ENCODE measurements at places on chromosomes 12 and 14. TPM values are rescaled to one million over a fixed set of nuclear protein-coding genes. Genes with fewer than 3 reads are reported as not detected.

GRCh38 chr12:68557011-68557730, 53.5 kb upstream of the RAP1B start:
- H3K27ac ChIP-seq: no peak overlapping the region
- H3K36me3 ChIP-seq: no peaks in the 10 kb centered on the region
- H3K4me3 ChIP-seq: no peak overlapping the region
- peaks cover 3% of the 10 kb centered on the region for H3K27me3 ChIP-seq
- no peak for DNase-seq
- peaks cover 9% of the 10 kb centered on the region for H3K4me1 ChIP-seq

AMN gene
- 2.8 TPM for total RNA-seq

GRCh38 chr14:97306760-97307246, 509.6 kb downstream of the VRK1 start:
- no peak overlapping the region for H3K27ac ChIP-seq
- no peaks in the 10 kb centered on the region for H3K36me3 ChIP-seq
- H3K27me3 ChIP-seq: no peaks in the 10 kb centered on the region
- H3K4me3 ChIP-seq: no peak overlapping the region
- DNase-seq: no peak
- H3K4me1 ChIP-seq: peaks cover 3% of the 10 kb centered on the region

DNA sequence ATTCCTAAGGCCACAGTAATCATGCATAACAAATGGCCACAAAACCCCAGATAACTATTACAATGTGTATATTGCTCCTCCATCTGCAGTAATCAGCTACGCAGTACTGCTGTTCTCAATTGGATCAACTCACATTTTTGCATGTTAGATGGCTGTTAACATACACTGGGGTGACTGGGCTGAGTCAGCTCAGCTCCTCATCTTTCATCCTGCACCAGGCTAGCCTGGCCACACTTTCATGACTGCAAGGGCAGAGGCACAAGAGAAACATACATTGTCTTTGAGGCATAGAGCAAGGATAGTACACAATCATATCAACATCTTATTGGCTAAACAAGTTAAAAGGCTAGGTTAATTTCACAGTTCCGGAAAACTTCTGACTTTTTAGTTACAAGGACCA, 306.6 kb downstream of the SLC6A15 start:
- no peaks in the 10 kb centered on the region for H3K27me3 ChIP-seq
- no peak for DNase-seq
- no peaks in the 10 kb centered on the region for H3K36me3 ChIP-seq
- H3K27ac ChIP-seq: no peak overlapping the region

RIMBP2 gene
- total RNA-seq: 1.5 TPM

SRRM4 gene
- total RNA-seq: 0.96 TPM

- no peaks in the 10 kb centered on the region for H3K36me3 ChIP-seq
- no peak for DNase-seq
- no peak overlapping the region for H3K4me3 ChIP-seq
Observed at GRCh38 chr12:26188641-26189040, 6.7 kb upstream of the SSPN start.

GRCh38 chr12:110940933-110941332, 20.6 kb upstream of the MYL2 start:
- no peak overlapping the region for H3K4me3 ChIP-seq
- H3K27me3 ChIP-seq: peaks cover 14% of the 10 kb centered on the region
- no peak for DNase-seq
- peaks cover 38% of the 10 kb centered on the region for H3K4me1 ChIP-seq
- peaks cover 39% of the 10 kb centered on the region for H3K36me3 ChIP-seq

GRCh38 chr14:71202881-71203280, 295.6 kb downstream of the PCNX1 start:
- H3K4me3 ChIP-seq: no peak overlapping the region
- no peaks in the 10 kb centered on the region for H3K27me3 ChIP-seq
- DNase-seq: no peak
- H3K27ac ChIP-seq: no peak overlapping the region

DNA sequence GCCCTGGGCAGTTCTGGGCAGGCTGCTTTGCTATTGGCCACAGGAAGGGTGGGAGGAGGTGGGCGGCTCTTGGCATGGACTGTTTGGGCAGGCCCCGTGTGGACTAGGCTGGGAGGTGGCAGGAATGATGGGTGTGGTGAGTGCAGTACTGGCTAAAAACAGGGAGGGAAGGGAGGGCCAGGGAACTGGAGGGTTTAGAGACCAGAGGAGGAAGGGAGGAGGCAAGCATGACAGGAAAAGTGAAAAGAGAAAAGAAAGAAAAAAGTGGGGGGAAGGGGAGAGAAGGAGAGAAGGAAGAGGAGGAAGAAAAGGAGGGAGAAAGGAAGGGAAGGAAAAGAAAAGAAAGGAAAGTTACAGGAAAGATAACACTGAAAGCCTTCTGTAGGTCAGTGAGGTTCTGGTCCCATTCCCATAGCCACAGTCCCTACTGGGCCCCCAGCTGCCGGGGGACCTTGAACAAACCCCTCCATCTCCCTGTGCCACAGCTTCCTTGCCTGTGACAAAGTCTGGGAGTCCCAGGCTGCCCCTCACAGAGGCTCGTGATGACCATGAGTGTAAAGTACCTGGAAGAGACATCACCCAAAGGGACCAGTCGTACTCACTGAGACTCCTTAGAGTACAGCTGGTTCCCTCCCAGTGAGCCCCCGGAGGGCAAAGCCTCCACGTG, 1.1 kb upstream of the C14orf132 start:
- no peak overlapping the region for H3K27ac ChIP-seq
- peaks cover 57% of the 10 kb centered on the region for H3K27me3 ChIP-seq
- no peak for DNase-seq

- H3K27ac ChIP-seq: no peak overlapping the region
- H3K36me3 ChIP-seq: no peaks in the 10 kb centered on the region
- H3K27me3 ChIP-seq: no peaks in the 10 kb centered on the region
- peaks cover 18% of the 10 kb centered on the region for H3K4me1 ChIP-seq
- no peak for DNase-seq
Observed at GRCh38 chr12:122646517-122647217, 56.5 kb downstream of the HCAR2 start.

DNA sequence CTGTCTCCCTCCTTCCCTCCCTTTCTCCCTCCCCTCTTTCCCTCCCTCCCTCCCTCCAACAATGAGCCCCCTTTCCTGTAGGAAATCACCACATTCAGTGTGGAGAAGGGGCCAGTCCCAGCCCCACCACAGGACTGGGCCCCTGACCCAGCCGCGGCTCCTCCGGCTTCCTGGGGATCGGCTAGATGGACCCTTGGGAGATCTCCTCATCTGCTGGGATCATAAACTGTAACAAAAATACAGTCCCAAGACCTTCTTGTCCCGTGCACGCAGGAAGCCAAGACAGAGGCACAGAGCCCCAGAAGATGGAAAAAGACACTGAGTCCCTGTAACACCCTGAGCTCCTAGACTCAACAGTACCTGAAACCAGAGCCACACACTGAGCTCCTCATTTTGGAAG, 23.9 kb downstream of the DIO3 start:
- no peak overlapping the region for H3K27ac ChIP-seq
- H3K36me3 ChIP-seq: no peaks in the 10 kb centered on the region
- no peak overlapping the region for H3K4me3 ChIP-seq
- no peaks in the 10 kb centered on the region for H3K4me1 ChIP-seq
- DNase-seq: no peak

DNA sequence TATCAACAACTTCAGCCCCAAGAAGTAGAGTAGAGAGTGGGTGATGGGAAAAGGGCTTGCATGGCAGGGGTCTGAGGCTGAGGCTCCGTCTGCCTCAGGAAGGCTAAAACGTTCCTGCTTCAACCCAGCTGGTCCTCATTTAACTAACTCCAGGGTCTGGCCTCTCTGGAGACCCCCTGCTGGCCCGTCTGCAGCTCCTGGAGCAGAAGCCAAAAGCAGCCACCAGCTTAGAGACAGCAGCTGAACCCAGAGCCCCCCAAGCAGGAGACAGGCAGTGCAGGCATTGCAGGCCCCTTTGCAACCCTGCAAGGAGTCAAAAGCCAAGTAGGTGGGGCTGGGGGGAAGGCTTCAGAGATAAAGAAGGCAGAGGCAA, 25.1 kb upstream of the LTBP2 start:
- H3K4me3 ChIP-seq: no peak overlapping the region
- no peak overlapping the region for H3K27ac ChIP-seq
- no peak for DNase-seq
- no peaks in the 10 kb centered on the region for H3K36me3 ChIP-seq
- no peaks in the 10 kb centered on the region for H3K27me3 ChIP-seq
- peaks cover 12% of the 10 kb centered on the region for H3K4me1 ChIP-seq

DNA sequence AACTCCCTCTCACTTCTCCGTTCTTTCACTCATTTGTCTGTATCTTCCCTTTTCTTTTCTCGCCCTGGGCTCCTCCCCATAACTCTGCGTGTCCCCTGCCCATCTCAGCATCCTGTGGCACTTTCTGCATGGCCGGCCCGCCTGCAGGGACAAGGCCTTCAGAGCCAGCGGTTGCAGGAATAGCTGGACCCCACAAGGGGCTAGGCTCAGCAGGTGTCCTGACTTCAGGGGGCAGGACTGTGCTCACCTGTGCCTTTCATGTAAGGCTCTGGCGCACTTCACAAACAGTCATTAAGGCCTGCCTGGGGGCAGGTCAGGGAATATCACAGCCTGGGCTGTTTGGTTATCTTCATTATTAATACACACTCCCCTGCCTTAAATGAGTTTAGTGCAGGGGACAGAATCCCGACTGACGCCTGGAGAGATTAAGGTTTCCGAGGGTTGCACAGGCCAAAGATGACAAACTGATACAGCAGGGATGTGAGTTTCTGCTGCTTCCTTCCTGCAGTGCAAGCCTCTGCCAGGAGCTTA, 768.8 kb upstream of the TBX3 start:
- H3K4me3 ChIP-seq: peak overlapping the region; percentile 71
- H3K27me3 ChIP-seq: peaks cover 32% of the 10 kb centered on the region
- no peak overlapping the region for H3K27ac ChIP-seq

GRCh38 chr12:70724444-70724843, 87.2 kb upstream of the PTPRB start:
- H3K27ac ChIP-seq: no peak overlapping the region
- no peaks in the 10 kb centered on the region for H3K36me3 ChIP-seq
- H3K4me1 ChIP-seq: peaks cover 43% of the 10 kb centered on the region

RFX4 gene
- total RNA-seq: 0.14 TPM

- H3K4me3 ChIP-seq: no peak overlapping the region
- H3K36me3 ChIP-seq: peaks cover 4% of the 10 kb centered on the region
- DNase-seq: no peak
- H3K27ac ChIP-seq: no peak overlapping the region
- no peaks in the 10 kb centered on the region for H3K27me3 ChIP-seq
Observed at GRCh38 chr14:89572596-89573398, 155.8 kb upstream of the FOXN3 start.

GYS2 gene
- total RNA-seq: not detected

DNA sequence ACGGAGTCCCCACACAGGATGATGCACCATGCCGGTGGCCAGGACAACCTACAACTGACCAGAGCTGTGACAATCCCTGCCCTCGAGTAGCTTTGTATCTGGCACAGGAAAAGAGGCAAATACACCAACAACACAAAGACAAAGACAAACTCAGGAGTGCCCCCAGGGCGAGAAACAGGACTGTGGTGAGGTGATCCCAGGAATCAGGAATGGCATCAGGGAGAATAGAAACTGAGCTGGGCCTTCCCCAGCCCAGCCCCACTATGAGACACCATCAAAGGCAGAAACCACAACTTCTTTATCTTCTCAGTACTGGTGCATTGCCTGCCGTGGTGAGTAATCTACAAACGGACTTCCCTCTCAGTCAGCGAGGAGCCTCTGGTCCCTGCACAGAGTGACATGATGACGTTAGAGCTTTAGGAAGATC, 157.7 kb downstream of the TTC7B start:
- no peaks in the 10 kb centered on the region for H3K36me3 ChIP-seq
- H3K4me3 ChIP-seq: no peak overlapping the region
- no peaks in the 10 kb centered on the region for H3K27me3 ChIP-seq

GARIN6 gene
- total RNA-seq: not detected

DNA sequence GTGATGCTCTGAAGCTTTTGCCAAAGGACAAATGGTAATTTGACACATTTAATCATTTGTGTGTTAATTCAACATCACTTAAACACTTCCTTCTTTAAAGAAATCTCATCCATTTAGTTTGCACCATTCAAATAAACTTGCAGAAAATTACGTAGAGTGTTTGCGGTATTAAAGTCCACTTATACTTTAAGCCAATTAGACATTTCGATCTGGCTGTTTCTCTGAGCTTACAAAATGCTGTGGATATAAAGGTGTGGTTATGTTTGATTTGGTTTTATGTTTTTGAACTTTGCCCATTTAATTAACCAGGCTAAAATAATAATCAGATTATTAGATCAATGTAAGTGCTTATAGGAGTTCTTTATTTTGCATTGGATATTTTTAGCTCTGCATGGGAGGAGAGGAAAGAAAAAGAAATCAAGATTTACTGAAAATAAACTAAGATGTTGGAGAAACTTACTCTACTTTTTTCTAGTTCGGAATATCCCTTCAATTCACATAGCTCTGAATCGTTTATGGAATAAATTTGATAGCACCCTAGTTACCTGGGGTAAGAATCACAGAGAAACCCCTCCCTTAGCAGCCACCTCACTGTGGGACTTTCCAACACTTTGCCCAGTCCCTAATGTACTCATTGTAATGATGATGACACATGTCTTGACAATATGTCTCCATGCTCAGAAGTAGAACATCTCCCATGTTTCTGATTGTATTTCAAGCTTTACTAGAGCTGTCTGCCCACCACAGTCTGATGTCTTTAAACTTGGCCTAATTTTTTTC, 268.0 kb downstream of the BTG1 start:
- no peak overlapping the region for H3K4me3 ChIP-seq
- peaks cover 2% of the 10 kb centered on the region for H3K36me3 ChIP-seq
- no peaks in the 10 kb centered on the region for H3K4me1 ChIP-seq
- no peaks in the 10 kb centered on the region for H3K27me3 ChIP-seq

DNA sequence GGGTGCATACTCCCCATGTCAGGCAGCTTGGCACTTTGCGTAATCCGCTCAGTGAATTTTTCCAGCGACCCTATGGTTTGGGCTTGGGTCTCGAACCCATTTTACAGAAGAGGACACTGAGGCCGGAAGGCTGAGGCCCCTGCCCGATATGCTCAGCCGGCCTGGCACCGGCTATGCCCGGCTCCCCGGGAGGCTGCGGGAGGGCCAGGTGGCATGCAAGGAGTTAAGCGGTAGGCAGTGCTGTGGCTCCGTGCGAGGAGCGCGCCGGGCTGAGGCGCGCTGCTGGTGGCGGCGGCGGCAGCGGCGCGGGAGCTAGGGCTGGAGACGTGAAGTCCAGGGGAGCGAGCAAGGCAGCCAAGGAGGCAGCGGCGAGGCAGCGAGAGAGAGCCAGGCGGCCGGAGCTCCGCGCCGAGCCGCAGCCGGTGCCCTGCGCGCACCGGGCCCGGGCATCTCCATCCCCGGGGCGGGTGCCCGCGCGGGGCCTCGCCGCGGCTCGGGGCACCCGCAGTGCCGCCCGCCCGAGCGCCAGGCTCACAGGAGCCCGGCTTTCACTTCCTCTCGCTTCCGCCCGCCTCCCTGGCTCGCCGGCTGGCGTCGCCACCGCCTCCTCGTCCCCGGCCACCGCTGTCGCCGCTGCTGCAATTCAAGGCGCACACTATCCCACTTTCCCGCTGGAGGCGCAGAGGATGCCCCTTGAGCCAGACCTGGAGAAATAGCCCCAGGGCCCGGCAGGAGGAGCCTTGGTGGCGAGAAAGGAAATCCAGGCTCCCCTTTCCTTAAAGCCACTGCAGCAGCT, at the start of gene WSCD2:
Gene WSCD2, plus strand, starts transcription at position 272 of the 796 bp plus-strand sequence. CDS start 66,545 bp downstream, outside the sequence.
- peaks cover 25% of the 10 kb centered on the region for H3K4me1 ChIP-seq
- peaks cover 28% of the 10 kb centered on the region for H3K27me3 ChIP-seq
- peak; percentile 90 for DNase-seq
- H3K36me3 ChIP-seq: no peaks in the 10 kb centered on the region
- peak within 1 kb of the TSS; percentile 69 for H3K4me3 ChIP-seq
- no peak within 1 kb of the TSS for H3K27ac ChIP-seq

- peak; percentile 52 for DNase-seq
- peak overlapping the region; percentile 94 for H3K27ac ChIP-seq
- H3K4me3 ChIP-seq: peak overlapping the region; percentile 92
- peaks cover 13% of the 10 kb centered on the region for H3K36me3 ChIP-seq
- H3K4me1 ChIP-seq: peaks cover 20% of the 10 kb centered on the region
Observed at GRCh38 chr14:70807898-70808415, 1.4 kb downstream of the MAP3K9 start.
